ENCODE measurements at places on chromosomes 4 and X.

DNA sequence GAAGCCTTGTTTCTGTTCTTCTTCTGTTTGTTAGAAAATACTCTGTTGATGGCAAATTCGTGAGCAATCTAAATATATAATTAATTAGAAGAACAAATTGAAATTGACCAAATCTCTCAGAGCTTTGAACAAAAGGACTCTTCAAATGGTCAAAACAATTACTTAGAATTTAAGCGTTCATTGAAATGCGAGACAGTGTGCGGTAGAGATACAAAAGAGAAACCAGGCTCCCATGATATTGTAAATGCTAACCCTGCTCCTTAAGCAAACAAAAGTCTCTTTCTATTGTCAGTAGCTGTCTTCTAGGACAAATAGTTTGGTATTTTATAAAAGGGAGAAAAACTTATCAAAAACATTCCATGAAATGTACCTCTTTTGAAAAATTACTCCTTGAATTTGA lies 453.4 kb upstream of the MAGEB2 start:
- no peaks in the 10 kb centered on the region for H3K36me3 ChIP-seq
- no peak overlapping the region for H3K4me3 ChIP-seq
- H3K4me1 ChIP-seq: peaks cover 7% of the 10 kb centered on the region
- no peak for DNase-seq
- H3K27ac ChIP-seq: no peak overlapping the region

DNA sequence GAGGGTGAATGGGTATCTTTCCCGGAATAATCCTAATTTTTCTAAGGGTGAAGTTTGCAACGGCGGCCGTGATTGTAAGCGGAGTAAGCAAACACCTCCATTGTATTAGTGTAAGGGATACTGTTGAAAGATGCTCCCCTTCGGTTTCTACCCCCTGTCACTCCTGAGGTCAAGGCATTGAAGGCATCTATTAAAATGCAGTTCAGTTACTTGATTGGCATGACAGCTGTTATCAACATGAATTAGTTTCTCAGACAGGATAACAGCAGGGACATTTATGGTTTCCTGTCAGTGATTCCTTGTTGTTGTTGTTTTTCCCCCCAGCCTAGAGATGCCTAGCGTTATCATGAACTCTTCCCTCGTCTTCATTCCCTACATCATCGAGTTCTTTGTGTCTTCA lies 552 bp downstream of the SLC25A14 start:
- H3K27me3 ChIP-seq: no peaks in the 10 kb centered on the region
- DNase-seq: no peak
- peaks cover 14% of the 10 kb centered on the region for H3K4me1 ChIP-seq
- peak overlapping the region; percentile 84 for H3K27ac ChIP-seq
- no peaks in the 10 kb centered on the region for H3K36me3 ChIP-seq

GRCh38 chrX:24190500-24191156 lies 41.1 kb downstream of the ZFX start:
- peaks cover 9% of the 10 kb centered on the region for H3K4me1 ChIP-seq
- H3K4me3 ChIP-seq: no peak overlapping the region
- no peaks in the 10 kb centered on the region for H3K27me3 ChIP-seq
- no peak for DNase-seq

DNA sequence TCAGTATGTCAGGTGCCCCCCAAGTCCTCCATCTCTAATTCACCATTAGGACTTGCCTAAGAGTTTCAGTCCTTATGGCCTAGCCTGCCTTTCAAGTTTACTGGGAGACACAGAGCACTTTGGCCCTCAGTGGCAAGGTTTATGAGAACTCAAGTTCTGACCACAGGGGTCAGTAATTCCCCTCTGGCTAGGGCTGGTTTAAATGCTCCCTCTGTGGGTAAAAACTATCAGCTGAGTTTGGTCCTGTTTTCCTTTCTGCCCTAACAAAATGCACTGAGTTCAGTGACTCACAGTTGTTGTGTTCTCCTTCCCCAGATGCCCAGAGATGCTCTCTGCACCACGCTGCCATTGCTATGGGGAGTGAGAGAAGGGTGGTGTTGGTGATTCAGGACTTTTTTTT lies 163.2 kb downstream of the RELL1 start:
- H3K36me3 ChIP-seq: peaks cover 27% of the 10 kb centered on the region
- DNase-seq: no peak
- peaks cover 4% of the 10 kb centered on the region for H3K4me1 ChIP-seq
- no peak overlapping the region for H3K4me3 ChIP-seq
- no peaks in the 10 kb centered on the region for H3K27me3 ChIP-seq
- no peak overlapping the region for H3K27ac ChIP-seq

DNA sequence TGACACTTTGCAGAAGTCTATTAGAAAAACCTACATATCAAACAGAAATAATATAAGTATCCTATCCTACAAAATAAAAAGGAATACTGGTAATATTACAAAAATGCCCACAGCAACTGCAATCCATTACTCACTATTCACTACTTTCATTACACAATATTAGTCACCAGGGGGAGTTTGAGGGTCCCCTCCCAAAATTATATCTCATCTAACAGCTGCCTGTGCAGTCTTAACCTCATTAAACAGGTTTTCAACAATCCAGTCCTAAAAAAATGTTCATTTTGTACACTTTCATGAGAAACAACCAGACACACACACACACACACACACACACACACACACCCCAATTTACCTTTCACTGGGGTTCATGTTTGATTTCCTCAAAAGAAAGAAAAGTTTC lies 2.9 kb downstream of the CLOCK start:
- DNase-seq: no peak
- H3K4me3 ChIP-seq: no peak overlapping the region

GRCh38 chr4:51942108-51942832 lies 77.9 kb downstream of the LRRC66 start:
- H3K27ac ChIP-seq: no peak overlapping the region
- no peak for DNase-seq
- H3K27me3 ChIP-seq: no peaks in the 10 kb centered on the region

Data from mesothelial cell of epicardium (in vitro differentiated cells).